ENCODE measurements at places on chromosomes 2 and 18.

DNA sequence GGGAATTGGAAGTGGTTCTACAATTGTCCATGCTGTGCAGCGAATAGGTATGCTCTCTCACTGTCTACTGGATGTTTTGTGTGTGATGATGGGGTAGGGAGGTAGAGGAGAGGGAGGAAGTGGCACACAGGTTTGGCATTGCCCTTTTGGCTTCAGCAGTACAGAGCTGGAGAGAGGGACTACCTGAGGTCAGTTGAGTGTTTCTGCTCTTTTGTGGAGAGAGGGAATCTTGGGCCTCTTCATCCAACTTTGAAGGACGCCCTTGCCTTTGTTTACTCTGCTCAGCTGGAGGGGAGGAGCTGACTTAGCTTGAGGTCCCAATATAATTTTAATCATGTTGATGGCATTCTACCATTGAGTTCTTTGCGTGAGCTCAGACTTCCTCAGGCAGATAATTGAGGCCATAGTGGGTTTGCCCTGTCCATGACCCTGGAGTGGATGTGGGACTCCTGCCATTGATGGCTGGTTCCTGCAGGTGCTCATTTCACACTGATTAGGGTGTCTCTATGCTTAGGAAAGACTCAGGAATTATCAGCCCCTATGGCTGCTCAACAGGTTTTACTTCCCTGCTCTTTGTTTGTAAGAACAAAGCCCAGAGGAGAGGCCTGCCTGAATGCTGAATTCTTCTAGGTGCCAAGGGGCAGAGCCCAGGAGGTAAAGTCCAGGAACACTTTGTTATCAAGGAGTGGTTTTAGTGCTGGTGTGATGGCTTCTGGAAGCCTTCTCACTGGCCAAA is 7.2 kb downstream of the RPIA start:
- DNase-seq: no peak

GRCh38 chr2:120044336-120044735 is 31.5 kb downstream of the EPB41L5 start:
- DNase-seq: no peak

DNA sequence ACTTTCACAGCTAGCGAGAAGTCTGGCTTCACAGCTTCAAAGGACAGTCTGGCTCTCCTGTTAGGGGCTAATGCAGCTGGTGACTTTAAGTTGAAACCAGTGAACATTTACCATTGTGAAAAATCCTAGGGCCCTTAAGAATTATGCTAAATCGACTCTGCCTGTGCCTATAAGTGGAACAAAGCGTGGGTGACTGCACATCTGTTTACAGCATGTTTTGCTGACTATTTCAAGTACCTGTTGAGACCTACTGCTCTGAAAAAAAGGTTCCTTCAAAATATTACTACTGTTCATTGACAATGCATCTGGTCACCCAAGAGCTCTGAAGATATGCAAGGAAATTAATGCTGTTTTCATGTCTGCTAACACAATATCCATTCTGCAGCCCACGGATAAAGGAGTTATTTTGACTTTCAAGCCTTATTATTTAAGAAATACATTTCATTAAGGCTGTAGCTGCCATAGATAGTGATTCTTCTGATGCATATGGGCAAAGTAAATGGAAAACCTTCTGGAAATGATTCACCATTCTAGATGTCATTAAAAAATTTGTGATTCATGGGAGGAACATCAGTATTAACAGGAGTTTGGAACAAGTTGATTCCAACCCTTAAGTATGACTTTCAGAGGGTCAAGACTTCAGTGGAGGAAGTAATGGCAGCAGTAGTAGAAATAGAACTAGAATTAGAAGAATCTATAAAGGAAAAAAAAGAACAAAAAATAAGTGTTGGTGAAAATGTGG is 48.9 kb downstream of the POLR1A start:
- no peak for DNase-seq

DNA sequence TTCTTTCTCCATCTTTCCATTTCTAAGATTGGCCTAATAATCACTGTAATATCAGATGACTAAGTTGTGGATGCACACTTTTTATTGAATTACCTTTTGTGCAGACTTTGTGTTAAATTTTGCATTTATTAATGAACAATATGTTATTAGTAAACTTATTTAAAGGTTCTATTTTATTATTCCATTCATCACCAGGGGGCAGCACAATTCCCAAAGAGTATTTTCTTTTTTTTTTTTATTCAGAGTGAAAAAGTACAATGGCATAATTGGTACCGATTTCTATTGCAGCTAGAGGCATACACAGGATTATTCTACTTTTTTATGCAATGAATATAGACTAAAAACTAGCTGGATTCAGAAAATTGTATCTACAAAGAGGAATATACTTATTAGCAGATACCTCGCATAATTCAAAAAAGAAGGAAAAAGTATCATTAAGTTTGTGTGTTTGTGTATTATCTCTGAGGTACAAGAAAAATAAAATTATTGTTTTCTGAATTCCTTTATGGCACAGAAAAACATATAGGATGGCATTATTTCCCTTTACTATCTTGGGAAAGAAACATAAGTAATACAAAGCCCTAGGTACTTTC is 390.6 kb downstream of the ERBB4 start:
- DNase-seq: no peak

DNA sequence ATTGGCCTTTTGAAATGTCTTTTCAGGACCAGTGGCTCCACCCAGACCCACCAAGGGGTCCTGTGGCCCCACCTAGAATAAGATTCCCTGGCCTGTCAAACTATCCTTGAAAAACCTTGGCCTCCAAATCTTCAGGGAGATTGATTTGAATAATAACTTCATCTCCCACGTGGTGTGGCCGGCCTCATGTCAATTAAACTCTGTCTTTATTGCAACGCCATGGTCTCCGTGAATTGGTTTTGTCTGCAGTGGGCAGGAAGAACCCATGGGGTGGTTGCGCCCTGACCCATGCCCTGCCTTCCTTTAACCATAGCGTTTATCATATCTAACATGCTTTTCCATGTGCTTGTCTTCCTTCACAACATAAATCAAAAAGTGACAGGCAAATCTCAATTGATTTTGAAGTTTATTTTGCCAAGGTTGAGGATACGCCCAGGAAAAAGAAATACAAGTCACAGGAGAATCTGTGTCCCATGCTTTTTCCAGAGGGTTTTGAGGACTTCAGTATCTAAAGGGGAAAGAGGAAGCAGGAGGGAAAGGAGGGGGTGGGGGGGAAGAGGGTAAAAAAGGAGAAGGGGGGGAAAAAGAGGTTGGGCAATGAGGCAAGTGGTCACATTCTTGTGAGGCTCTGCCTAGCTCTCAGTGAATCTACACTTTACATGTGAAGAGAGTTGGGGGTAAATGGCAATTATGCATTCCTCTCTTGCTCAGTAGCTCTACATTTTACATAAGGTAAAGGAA is 66.5 kb upstream of the CABLES1 start:
- no peak for DNase-seq

DNA sequence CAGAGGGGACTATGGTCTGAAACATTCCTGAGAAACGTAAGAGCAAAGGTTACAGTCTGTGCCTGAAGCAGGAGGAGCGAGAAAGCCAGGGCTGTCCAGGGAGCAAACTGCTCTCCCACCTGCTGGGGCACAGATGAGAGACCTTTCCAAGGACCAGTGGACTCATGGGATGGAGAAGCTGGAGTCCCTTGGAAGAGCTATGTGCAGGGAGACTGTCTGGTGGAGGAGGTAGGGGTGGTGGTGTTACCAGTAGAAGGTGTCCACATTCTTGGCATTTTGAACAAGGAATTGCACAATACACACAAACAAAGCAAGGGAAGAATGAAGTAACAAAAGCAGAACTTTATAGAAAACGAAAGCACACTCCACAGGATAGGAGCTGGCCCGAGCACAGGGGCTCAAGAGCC is 97.9 kb upstream of the CYRIA start:
- no peak for DNase-seq

- DNase-seq: no peak
Observed at GRCh38 chr18:7927119-7927518, 360.0 kb downstream of the PTPRM start.

DNA sequence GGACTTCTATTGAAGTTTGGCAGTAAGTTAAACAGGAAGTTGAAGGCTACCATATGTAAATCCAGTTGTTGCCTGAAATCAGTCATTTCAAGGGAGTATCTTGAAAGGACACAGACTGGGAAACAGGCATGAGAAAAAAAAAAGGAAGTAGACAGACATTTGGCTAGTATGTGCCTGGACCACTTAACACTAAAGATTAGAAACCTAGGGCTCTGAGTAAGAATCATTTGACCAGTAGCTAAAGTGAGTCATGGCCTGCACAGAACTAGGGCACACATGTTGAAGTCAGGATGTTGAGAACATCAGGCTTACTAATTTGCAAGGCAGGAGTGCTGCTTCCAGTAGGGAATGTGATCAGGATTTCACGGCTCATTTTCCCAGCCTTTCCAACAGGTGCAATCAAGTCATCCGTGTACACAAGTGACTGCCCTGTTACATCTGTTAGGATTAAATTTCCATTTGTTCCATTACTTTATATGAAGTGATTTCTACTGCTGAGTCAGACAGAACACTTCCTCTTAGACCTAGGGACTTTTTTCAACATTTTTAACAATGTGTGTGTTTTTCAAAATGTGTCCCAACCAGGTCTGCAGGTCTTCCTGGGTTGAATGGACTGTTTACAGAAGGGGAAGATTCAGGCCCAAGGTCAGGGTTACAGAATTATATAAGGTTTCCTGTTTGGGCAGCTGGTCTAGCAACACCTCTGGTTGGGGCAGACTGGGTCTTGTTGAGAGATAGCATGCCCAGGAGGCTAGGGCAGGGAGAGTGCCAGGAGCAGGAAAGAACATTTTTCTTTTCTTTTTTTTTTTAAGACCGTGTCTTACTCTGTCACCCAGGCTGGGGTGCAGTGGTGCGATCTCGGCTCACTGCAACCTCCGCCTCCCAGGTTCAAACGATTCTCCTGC is 145.6 kb downstream of the TGIF1 start:
- no peak for DNase-seq

GRCh38 chr2:103169861-103170260 is 408.0 kb downstream of the TMEM182 start:
- no peak for DNase-seq

GRCh38 chr2:134792186-134792585 is 46.2 kb upstream of the ACMSD start:
- no peak for DNase-seq

GRCh38 chr2:204984518-204984917 is 439.2 kb downstream of the PARD3B start:
- no peak for DNase-seq

DNA sequence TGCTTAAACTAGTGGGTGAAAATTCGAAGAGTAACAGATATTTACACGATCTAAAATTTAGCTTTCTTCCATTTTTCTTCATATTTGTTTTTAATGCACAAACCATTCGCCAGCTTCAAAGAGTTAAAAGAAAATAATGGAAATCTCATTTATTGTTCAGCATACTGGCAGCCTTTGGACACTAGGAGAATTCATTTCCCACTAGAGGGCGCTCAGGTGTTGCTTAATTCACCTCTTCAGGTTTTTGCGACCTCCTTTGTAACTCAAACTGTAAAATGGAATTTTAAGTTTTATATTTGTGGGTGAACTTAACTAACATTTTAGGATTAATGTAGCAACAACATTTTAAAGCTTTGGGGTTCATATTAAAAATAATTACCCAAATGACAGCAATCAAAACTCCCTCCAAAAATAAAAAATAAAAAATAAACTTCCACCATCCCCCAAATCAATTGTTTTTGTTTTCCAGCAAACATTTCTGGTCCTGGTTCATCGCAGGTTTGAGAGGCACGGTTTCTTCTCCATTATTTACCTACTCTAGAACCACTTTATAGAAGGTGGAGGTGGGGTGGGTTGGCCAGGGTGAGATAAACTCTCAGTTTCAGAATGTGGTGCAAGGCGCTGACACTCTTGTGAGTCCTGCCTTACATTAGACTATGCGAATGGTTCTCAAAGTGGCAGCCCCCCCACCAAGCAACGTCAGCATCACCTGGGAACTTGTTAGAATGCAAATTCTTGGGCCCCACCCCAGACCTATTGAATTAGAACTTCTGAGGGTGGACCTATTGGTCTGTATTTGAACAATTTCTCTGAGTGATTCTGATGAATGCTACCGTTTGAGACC is 24.7 kb upstream of the PNPT1 start:
- no peak for DNase-seq

DNA sequence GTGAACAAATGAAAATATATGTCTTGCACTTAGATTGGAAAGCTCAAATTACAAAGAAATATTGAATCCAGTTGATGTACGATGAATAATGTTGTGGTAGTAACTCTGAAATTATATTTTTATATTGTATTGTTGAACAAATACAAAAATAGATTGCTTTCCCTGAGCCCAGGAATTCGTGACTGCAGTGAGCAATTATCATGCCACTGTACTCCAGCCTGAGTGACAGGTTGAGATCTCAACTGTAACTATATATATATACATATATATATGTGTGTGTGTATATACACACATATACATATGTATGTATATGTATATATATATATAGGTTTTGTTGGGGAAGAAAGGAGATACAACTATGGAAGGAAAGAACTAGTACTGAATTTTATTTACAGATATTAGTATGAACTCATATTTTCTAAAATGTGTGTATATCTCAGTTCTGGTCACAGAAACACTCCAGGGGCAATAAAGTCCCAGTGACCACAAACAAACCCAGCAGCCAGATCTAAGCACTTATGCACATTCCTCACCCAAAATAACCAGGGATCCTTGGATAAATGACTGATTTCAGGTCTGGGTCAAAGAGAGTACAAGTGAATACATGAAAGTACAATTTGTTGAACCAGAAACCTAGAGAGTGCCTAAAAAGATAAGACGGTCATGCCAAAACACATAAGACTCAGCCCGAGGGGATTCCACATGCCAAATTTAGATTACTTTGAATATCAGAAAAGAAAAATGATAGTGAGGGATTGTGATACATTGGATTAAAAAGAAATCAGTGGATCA is 146.3 kb downstream of the TMX3 start:
- DNase-seq: no peak

DNA sequence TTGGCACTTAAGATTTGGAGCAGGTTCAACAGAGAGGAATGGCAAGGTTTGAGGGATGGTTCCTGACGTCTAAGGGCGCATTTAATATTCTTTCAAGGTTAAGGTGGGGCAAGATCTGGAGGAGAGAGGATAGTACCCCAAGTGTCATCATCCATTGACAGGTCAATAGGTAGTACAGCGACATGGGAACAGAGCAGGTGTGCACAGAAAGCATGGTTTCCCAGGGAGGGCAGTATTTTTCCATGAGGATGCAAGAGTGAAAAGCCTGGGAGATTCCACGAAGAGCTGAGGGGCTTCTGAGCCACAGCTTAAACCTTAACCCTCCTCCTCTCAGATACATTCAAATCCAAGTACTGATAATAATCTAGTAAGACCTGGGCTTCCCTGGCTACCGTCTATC is 9.1 kb downstream of the HES6 start:
- no peak for DNase-seq

DNA sequence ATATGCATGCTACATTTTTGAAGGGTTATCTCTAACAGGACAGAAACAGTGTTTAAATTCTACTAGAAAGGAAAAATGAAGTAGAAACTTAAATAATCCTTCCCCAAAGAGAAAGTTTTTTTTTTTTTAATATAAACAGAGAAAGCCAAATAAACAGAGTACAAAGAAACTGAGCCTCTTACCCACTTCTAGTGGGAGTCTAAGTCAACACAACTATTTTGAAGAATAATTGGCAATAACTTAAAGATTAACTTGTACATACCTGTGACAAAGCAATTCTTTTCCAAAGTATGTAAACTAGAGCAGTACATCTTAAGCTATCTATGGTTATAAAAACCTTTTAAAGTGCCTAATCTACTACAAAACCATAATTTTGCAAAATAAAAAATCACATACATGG is 224.7 kb downstream of the KCNH7 start:
- no peak for DNase-seq

GRCh38 chr2:8412586-8412985 is 269.3 kb upstream of the ID2 start:
- DNase-seq: no peak

Data from C1 segment of cervical spinal cord (tissue), 14 donors.